ENCODE measurements at places on chromosomes 1 and 21. TPM values are rescaled to one million over a fixed set of nuclear protein-coding genes. Genes with fewer than 3 reads are reported as not detected.

VHLL gene
- not detected for total RNA-seq

CXADR gene
- total RNA-seq, result 0.70 TPM

CLCN6 gene
- total RNA-seq, result 13.3 TPM

FMO5 gene
- 4.3 TPM for total RNA-seq

Measured in naive thymus-derived CD4-positive, alpha-beta T cell (primary cell).